ENCODE measurements at places on chromosomes 5 and 9.

DNA sequence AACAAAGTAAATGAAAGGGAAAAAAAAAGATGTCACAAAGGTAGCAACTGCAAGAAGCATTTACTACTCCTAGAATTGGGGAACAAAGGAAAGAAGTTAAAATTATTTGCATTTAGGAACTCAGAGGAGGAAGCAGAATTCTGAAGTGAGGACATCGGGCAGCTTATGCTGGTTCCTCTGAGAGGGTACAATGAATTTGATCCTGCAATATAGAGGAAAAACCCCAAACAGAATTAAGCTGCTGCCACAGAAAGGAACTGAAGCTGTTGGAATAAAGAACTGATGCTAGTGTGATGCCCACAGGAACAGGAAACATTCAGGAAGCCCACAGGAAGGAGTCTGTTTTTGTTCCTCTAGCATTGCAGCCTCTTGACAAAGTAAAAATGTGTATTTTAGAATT, 22.3 kb upstream of the TBCA start:
- DNase-seq, result no peak

- DNase-seq, result no peak
Measured at GRCh38 chr5:112289465-112289864, 129.6 kb downstream of the EPB41L4A start.

DNA sequence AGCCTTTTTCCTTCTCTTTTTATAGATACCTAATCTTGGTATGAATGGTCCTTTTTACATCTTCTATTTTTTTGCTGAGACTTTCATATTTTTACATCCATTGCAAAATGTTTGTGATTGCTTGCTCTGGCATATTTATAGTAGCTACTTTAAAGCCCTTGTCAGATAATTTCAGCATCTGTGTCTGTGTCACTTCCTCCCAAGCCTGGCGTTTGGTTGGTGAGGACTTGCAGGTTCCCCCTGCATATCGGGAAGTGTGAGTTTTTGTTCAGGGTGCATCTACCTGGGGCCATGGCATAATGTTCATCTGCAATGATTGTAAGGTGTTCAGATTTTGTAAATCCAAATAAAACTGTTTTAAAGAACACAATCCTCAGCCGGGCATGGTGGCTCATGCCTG, 8.9 kb downstream of the FBXW5 start:
- no peak for DNase-seq

DNA sequence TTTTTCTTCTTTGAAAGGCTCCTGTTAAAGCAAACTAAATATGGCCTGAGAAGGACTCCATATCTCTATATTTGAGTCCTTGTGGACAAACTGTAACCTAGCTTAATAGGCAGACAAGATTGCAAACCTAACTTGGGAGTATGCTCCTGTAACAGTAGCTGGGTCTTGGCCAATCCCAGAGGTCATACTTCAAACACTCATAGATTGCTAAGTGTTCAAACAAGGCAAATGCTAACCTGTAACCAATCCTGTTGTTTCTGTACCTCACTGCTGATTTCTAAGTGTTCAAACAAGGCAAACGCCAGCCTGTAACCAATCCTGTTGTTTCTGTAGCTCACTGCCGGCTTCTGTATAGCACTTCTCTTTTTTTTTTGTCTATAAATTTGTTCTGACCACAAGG, 50.6 kb upstream of the CLK4 start:
- no peak for DNase-seq

GRCh38 chr9:33785914-33786313, 9.4 kb upstream of the PRSS3 start:
- DNase-seq, result no peak

- DNase-seq, result peak; percentile 92
Measured at GRCh38 chr9:111957856-111958631, 61.4 kb downstream of the UGCG start.

DNA sequence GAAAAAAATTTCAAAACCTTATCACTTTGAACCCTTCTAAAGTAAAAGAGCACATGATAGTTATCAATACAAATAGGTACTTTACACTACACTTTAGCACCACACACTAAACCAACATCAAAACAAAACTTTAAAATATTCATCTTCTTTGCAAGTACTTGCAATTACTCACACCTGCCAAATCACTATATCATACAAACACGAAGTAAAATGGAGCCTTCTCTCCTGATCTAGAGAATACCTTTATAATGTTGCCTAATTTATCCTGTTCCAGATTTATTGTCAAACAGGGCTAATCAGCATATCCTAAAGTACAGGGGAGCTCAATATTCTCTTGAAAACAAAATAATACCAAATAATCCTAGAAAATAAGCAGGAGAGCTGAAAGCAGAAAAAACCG, 3.0 kb downstream of the RNF145 start:
- DNase-seq, result no peak

DNA sequence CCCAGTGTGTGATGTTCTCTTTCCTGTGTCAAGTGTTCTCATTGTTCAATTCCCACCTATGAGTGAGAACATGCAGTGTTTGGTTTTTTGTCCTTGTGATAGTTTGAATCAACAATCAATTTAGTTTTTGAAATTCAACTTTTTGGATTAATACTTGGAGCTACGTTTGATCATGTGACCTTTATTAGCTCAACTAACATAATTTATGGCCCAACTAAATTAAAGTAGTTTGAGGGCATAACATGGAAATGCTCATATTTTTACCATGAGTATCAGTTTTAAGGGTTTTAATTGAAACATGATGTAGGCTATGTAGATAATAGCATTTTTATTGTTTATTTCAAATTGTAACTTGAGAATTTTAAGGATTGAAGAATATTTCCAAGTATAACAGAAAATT, 168.0 kb downstream of the CCDC171 start:
- DNase-seq, result no peak

- DNase-seq, result no peak
Measured at GRCh38 chr5:145737578-145737977, 97.6 kb downstream of the PRELID2 start.

Data from glomerular endothelial cell (primary cell).